Stimulated activated CD4-positive, alpha-beta T cell treated with anti-CD3 and anti-CD28 coated beads, Interleukin-1b, Interleukin-23, amount 100 ng/mL, for 1 hour (primary cell): ENCODE measurements at places on chromosomes 5 and 9.

- DNase-seq: no peak
These were observed 32.4 kb downstream of the PCDHGC5 start for GRCh38 chr5:141521244-141521781.

DNA sequence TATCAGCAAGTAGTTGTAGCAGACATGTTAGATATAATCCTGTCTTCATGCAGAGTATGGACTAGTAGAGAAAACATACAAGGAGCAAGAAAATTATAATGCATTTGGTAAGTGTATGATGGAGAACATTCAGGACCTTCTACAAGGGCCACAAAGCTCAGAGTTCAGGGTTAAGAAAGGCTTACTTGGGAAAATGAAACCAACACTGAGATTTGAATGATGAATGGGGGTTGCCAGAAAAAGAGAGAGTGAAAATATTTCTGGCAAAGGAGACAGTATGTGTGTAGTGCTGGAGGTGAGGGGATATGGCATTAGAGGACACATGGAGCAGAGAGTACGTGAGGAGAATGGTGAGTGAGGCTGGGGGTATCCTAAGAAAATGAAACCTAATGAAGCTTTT, 169.8 kb upstream of the STK32A start:
- DNase-seq: no peak

- DNase-seq: no peak
These were observed 57.9 kb upstream of the ORM1 start for GRCh38 chr9:114264806-114265550.

DNA sequence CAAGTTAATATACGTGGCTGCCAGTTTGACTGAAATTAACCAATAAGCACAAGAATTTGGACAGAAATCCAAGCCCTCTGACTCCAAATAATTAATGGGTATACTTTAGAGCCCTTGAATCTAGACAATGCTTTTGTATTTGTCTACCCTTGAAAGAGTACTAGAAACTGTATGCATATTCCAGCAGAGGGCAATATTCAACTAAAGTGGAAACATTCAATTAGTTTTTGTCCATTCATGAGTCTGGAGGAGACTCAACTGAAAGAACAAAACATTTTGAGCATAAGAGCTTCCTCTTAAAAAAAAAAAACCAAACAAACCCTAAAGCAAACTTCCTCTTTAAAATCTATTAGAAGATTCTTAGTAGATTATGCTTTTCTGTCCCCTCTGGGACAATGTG, 157.8 kb downstream of the ARHGEF28 start:
- no peak for DNase-seq

DNA sequence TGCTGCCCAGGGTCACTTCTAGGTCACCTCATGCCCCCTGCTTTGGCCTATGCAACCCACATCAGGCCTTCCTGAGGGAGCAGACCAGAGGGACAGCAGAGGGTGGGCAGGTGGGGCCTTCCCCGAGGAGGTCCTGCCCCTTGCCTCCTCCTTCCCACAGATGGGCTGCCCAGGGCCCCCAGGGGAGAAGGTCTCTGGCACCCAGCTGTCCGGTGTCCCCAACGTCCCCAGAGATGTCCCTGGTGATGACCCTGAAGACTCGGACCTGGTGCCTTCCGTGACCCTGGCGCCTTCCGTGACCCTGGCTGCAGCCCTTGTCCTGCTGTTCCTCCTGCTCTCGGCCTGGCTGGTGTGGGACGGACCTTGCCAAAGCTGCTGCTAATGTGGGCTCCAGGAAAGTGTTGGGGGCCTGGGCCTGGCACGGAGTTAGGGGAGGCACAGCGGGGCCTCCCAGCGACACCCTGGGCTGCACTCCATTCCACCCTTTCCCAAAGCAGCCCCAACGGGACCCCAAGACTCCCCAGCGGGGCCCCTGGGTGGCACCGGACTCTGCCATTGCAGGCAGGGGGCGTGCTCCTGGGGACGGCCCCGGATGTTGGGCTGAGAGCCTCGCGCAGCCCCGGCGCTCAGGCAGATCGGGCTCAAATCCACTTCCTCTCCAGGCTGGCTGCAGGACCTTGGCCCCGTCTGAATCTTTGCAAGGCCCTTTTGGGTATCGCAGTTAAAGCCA, 6.8 kb upstream of the SLC2A6 start:
- no peak for DNase-seq

DNA sequence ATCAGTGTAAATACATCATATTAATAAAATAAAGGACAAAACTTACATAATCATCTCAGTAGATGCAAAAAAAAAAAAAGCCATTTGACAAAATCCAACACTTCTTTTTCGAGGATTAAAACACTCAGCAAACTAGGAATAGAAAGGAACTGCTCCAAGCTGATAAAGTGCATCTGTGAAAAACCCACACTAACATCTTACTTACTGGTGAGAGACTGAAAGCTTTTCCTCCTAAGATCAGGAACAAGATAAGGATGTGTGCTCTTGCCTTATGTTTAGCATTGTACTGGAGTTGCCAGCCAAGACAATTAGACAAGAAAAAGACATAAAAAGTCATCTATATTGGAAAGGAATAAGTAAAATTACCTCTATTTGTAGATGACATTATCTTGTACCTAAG, 120.2 kb upstream of the SAP30L start:
- DNase-seq: no peak

GRCh38 chr9:124221676-124222075, 36.1 kb upstream of the NEK6 start:
- DNase-seq: no peak

DNA sequence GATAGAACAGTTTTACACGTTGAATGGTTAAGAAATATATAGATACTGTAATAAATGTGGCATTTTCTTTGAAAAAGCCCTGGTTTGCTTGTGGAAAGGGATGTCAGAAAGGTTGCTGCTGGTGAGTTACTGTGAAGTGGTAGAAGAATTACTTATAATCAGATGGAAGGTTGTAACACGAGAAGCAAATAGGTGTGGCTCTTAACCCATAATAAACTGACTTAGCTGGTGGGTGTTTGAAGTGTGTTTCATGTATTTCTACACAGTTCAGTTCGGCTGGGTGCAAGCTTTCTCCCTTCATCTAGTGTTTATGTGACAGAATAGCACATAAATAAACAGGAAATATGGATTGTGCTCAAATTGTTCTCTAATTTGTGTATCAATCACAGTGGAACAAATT, 5.5 kb downstream of the CNOT6 start:
- DNase-seq: no peak

DNA sequence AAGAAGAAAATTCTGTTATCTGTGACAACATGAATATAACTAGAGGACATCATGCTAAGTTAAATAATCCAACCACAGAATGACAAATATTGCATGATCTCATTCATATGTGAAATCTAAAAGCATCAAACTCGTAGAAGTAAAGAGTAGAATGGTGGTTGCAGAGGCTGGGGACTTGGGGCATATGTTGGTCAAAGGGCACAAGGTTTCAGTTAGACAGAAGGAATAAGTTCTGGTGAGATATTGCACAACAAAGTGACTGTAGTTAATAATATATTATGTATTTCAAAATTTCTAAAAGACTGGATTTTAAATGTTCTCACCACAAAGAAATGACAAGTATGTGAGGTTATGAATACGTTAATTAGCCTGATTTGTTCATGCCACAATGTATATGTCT, 24.8 kb downstream of the GRIA1 start:
- DNase-seq: no peak

DNA sequence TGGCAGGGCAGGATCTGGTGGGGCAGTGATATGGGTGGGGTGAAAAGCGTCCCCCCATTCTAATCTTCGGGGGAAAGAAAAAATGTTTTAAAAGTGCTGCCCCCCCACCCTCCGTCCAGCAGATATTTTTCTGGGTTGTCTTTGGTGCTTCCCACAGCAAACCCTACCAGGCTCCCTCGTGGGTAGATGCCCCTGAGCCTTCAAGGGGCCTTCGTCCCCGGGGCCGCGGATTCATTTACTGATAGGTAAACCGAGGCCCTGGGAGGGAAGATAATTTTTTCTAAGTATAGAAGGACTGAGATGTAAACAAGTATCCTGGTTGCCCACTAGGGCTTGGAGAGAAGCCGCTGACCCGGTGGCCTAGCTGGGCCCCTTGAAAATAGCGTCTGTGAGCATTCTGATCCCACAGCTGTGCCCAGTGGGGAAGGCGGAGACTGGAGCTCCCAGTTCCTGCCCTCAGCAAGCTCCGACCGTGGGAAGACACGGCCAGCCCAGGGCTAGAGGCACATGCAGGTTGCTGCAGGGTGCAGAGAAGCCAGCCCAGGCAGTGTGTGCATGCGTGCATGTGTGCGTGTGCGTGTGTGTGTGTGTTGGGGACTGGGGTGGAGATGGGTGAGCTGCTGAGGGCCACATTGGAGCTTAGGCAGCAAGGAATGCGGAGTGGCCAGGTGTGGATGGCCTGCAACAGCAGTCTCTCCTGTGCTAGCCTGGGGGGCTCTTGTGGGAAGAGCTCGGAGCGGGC, 6.0 kb upstream of the RXRA start:
- no peak for DNase-seq

DNA sequence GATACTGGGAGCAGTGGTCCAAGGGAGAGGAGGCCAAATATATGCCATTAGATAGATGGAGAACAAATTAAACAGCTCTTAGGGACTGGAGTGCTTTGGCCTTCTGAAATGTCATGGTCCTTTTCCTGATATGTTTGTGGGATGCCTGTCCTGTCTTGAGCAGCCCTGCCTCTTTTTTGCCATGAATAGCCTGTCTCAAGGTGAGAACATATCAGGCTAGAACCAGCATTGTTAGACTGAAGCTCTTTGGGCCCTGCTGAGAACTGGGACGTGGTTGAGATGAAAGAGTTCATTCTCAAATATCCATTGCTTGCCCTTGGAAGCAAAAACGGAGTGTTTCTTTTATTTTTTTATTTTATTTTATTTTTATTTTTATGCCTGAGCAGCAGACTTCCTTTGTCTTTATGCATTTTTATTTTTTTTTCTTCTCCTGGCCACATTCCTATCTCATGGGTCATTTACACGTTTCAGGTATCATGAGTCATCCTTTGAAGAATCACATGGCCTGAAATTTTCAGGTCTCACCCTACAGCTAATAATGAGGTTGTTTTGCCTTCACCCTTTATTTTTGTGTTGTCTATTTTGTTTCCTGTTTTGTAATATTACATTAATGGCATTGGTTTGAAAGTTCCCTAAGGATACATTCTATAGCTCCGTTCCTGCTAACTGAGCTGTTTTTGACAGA, 371.4 kb downstream of the PSAT1 start:
- no peak for DNase-seq

- no peak for DNase-seq
These were observed 9.3 kb downstream of the LIX1 start for GRCh38 chr5:97133101-97133500.

DNA sequence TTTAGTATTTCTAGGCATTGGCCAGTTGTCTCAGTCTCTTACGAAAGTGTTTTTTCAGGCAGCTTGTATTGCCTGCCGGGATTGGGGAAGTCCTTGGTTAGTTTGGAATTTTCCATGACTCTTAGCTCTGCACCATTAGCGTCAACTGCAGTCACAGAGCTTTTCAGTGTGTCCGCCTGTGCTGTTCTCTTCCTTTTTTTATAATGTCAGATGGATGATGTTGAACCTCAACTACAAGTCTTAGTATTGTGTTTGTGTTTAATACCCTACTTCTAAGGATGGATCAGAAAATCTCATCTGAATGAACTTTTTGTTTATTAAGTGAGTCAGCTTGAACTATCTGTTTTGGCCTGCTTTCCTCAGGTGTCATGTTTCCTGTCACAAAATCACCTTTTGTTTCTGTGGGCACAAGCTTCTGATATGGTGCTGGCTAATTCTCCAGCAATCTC, 33.1 kb downstream of the ATP6V0E1 start:
- no peak for DNase-seq

GRCh38 chr9:130986356-130986965, 22.5 kb upstream of the LAMC3 start:
- no peak for DNase-seq

DNA sequence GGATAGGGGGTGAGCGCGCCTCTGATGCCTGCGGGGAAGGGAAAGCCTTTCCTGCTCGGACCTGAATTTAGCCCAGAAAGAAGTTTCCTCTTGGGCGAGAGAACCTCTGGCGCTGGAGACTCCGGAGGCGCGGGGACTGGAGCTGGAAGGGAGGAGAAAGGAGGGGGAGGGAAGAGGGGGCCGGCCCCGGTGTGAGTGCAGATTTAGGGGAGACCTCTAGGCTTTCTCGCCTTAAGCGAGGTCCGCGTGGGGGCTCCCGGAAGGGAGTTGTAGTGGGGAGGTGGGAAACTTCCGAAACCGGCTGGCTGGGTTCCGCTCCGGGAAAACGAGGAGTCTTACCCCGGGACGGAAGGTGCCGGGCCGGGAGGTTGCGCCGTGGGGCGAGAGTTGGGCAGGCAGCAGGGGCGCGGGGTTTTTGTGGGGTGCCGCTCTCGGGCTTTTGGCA, 1.3 kb downstream of the PCSK5 start:
- DNase-seq: no peak

DNA sequence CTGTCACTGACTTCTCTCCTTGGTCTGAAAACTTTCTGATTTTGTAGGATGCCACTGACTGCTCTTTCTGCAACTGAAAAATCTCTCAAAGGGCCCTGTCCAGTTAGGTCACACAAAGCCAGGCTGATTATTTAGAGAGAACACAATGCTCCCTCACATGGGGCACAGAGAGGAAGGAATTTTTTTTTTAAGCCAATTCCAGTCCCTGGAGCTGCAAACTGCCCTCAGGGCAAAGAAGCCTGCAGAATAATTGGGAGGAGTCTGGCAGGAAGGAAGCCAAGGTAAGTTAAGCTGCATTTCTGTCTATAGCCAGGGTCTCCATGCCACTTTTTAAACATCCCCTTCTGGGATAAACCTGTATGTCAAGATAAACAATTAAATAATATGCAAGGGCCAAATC, 305.5 kb downstream of the ZSWIM6 start:
- no peak for DNase-seq
